ENCODE measurements at places on chromosomes 11 and 22.

DNA sequence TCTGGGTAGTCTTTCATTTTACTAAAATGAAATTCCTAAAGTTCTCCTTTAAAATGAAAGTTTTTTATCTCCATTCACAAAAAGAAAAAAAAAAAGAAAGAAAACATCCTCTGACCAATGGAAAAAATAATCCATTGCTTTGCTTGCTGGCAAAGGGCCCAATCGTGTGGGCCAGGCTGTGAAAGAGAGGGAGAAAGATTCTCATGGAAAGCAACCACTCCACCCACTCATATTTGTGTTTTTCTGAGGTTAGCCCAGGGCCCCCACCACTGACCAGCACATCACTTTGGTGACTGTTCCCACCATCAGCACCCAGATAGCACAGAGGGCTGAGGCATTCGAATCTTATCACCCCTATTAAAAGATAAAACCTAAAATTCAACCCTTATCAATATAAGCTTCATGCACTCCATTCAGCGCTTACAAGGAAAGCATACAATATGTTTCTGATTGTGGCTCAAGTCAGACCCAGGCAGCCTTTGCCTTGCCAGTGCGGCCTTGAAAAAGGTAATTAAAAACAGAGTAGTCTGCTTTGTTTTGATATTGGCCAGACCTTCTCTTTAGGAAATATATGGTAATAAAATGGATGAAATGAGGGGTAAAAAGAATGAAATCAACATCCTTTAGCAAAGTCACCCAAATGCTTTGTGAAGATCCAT, 192.8 kb downstream of the ETS1 start:
- no peak for DNase-seq

- DNase-seq = no peak
These were observed 131.9 kb downstream of the TEAD1 start for GRCh38 chr11:12806113-12806512.

GRCh38 chr22:39699631-39700360, 129.2 kb downstream of the CACNA1I start:
- DNase-seq = no peak

DNA sequence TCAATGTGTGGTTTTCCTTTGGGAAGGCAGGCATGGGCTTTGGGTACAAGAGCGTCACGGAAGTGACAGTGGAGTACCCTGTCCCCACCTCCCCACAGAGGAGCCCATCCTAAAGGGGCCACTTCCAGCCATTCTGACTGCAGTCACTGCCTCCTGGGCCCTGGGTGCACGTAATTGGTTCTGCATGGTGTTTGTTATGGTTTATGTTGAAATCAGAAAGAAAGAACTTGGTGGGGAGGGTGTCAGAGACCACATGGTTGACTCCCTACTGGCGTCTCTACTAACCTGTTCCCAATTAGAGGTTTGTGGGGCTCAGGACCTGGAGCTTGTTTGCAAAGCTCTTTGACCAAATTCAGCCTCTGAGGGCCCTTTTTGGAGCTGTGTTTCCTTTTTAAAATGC, 40.8 kb downstream of the RIBC2 start:
- no peak for DNase-seq

GRCh38 chr11:14503023-14503422, 3.4 kb upstream of the COPB1 start:
- DNase-seq = no peak

- no peak for DNase-seq
These were observed 135.1 kb upstream of the TTC12 start for GRCh38 chr11:113179181-113179704.

DNA sequence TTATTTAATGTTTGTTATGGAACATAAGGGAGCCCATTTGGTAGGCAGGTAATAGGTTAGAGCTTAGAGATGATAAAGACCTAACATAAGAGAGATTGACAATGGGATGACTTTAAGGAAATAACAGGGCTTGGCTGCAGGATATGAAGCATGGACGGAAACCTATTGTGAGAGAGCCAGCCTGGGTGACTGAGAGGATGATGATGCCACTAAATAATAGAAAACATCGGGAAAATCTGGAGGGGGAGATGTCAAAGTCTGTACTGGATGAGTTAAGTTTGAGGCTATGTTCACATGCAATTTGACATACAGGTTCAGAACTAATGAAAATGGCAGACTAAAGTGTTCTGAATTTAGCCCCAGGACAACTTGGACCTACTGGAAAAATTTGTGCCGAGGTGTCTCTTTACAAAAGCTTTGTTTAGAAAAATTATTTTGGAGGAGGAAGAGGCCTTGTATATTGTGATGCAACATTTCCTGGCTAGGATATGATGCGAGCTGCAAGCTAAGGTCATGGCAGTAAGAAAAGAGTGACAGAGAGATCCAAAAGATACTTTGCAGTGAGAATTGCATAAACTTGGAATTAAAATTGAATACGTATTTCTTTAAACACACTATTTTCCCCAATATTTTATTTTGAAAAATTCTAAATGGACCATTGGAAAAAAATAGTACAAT, 339.3 kb upstream of the PLET1 start:
- DNase-seq = no peak

GRCh38 chr11:88555829-88556202, 218.3 kb upstream of the CTSC start:
- no peak for DNase-seq

DNA sequence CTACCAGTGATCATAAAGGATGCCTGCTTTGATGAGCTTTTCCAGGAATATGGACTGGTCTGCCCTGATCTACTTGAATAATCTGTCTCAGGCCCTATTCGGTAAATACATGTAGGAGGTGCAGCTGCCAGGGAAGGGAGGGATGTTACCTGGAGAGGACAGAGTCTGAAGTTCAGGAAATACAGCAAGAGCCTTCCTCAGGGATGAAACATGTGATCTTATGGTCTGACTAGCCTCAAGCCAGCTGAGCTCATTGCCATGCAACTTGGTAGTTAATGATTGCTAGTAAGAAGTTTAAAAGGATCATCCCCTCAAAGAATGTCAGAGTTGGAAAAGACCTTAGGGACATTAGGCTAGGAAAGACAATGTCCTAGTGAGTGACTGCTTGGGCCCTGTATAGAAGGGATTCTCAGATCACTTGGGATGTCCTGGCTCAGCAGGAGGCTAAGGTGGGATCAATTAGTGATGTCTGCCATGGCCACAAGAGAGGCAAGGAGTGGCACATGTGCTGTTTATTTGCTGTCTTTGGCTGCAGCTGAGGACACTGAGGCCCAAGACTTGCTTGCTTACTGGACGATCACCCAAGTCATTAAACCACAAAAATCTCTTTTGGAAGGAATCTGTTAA, 18.5 kb downstream of the PTPRJ start:
- no peak for DNase-seq

DNA sequence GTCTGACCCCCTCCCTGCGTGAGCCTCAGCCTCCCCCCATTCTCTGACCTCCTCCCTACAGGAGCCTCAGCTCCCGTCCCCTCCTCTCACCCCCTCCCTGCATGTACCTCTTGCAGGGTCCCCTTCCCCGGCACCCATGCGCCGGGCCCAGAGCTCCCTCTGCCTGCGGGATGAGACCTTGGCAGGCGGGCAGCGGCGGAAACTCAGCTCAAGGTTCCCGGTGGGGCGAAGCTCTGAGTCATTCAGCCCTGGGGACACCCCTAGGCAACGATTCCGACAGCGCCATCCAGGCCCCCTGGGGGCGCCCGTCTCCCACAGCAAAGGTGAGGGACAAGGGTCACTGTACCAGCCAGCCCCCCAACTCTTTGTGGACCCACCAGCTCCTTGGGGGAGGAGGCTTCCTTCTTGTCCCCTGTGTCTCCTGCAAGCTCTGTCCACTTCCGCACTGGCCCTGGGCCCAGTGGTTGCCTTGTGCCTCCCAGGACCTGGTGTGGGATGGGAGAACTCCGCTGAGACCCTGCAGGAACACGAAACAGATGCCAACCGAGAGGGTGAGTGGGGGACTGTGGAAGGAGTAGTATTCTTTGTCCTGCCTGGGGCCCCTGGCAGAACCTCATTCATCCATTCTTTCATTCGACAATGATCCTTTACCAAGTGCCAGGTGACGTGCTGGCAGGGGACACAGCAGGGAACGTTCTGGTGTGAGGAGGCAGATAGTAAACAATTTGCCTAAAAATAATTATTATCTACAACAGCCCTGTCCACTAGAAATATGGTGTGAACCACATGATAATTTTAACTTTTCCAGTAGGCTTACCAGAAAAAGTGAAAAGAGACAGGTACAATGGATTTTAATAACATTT, 3.7 kb upstream of the RPS6KA4 start:
- peak; percentile 72 for DNase-seq

GRCh38 chr22:50257451-50258360, 3.8 kb downstream of the MAPK12 start:
- no peak for DNase-seq

DNA sequence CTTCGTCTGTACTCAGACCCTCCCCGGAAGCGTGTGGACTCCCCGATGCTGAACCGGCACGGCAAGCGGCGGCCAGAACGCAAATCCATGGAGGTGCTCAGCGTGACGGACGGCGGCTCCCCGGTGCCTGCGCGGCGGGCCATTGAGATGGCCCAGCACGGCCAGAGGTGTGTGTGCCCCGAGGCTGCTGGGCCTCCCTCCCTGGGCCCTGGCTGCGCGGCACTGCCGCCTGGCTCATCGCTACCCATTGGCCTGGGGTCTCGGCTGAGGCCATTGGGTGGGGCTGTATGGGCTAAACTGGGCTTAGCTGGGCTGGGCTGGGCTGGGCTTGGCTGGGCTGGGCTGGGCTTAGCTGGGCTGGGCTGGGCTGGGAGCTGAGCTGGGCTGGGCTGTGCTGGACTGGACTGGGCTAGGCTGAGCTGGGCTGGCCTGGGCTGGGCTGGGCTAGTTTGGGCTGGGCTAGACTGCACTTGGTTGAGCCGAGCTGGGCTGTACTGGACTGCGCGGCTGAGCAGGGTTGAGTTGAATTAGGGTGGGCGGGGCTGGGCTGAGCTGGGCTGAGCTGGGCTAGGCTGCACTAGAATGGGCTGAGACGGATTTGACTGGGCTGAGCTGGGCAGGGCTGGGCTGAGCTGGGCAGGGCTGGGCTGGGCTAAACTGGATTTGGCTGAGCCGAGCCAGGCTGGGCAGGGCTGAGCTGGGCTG, 40.7 kb downstream of the MOB2 start:
- no peak for DNase-seq

- no peak for DNase-seq
These were observed 88.4 kb upstream of the TEAD1 start for GRCh38 chr11:12585861-12586260.

- DNase-seq = no peak
These were observed 40.5 kb upstream of the CDON start for GRCh38 chr11:126103150-126103549.

- no peak for DNase-seq
These were observed 389 bp upstream of the CASP12 start for GRCh38 chr11:104898685-104899013.

- peak; percentile 46 for DNase-seq
These were observed 98.0 kb upstream of the ASPHD2 start for GRCh38 chr22:26330971-26331625.

- peak; percentile 49 for DNase-seq
These were observed 15.7 kb downstream of the DAGLA start for GRCh38 chr11:61695917-61696316.

DNA sequence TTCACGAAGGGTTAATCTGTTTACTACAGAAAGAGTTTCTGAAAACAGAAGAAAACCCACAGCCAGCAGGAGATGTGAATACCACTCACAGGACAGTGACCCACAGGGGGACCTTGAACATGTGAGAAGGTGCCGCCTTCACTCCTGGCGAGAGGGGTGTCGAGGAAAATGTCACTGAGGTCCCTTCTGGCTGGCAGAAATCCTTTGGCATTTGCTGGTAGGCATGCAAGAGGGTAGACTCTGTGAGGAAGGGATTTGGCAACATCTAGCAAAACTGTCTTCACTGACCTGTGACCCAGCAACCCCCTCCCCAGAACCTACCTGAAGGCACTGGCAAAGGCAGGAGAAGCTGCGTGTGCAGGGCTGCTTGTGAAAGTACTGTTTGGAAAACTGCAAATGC, 8.6 kb downstream of the KCNQ1 start:
- no peak for DNase-seq

DNA sequence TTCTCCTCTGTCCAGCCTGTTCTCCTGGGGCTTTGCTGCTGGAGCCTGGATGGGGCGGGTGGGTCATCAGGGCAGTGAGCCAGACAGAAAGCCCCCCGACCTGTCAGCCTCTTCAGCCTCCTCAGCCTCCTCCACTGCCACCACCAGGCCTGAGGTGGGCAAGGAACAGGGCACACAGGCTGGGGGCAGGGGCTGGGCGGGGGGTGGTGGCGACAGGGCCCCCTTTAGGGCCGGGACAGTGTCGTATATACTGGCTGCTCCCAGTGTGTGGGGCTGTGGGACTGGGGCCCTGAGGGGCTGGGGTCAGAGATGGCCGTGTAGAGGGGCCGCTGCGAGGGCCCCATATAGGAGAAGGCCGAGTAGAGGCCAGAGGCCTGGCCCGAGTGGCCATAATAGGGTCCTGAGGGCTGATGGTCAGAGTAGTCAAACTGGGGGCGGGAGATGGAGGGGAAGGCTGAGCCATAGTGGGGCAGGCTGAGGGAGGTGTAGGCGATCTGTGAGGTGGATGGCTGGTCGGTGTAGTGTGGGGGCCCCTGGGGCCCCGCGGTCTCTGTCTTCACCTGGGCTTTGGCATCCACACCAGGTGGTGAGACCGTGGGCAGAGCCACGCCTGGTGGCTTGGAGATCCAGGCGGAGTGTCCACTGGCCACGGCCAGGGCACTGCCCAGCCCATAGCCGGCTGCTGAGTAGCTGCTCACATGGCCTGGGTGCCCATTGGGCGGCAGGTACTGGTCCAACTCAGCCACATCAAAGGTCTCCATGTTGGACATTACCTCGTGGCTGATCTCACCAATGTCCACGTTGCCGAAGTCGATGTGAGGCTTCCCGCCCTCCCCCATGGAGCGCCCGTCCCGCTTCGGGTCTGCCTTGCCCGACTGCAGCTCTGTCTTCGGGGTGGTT, 10.8 kb downstream of the SOX10 start:
- DNase-seq = no peak

GRCh38 chr11:109349276-109350080, 72.5 kb upstream of the C11orf87 start:
- no peak for DNase-seq

GRCh38 chr11:94472916-94473799, 20.5 kb downstream of the MRE11 start:
- DNase-seq = no peak

GRCh38 chr22:50581950-50582492, 628 bp downstream of the CHKB start:
- no peak for DNase-seq

- DNase-seq = no peak
These were observed 458.3 kb downstream of the METTL15 start for GRCh38 chr11:28566339-28567089.
